ENCODE measurements at places on chromosomes 1 and 21.

DNA sequence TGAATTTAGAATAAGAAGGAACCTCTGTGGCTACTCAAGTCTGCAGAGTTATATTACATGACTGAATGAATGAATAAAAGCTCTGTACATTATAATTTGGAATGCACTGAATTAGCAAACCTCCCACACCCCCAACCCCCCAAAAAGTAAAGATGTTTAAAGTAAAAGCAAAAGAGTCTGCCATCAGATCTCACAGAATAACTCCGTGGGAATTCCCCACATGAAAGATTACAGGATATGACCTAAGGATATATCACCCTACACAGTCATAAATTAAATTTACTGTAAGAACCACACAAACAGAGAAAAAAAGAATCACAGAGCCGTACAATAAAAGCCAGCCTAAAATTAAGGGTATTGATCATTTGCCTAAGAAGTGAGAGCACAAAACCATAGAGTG is 587.3 kb downstream of the PTPRC start:
- DNase-seq, result no peak

- no peak for DNase-seq
These were observed 53.8 kb downstream of the KCNK1 start for GRCh38 chr1:233667741-233668140.

- peak; percentile 48 for DNase-seq
These were observed 149.0 kb downstream of the TGFBR3 start for GRCh38 chr1:91736715-91737615.

DNA sequence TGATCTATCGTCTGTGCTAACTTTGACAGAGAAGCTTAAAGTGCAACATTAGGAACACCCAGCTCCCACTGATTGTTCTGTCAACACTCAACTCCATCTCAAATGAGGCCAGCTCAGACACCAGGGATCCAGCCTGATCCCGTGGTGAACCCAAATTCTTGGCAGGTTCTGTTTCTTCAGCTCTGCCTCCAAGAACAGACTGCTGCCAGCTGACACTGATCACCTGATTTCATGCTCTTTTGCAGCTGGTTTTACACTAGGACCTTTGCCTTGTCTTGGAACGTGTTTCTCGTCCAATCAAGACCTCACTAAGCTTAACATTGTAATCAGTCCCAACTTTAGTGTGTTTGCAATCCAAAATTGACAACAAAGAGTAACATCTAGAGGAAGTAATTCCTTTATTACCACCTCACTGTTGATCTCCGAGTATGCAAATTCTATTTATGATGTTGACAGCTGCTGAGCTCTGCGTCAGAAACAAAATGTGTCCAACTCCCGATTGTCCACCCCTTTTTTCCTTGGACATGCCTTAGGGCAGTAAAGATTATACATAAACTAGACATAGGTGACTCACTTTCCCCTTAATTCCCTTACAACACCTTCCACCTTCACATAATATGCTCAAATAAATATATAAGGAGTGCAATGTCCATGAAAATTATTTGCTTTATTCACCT is 1.6 kb upstream of the HYI start:
- no peak for DNase-seq

DNA sequence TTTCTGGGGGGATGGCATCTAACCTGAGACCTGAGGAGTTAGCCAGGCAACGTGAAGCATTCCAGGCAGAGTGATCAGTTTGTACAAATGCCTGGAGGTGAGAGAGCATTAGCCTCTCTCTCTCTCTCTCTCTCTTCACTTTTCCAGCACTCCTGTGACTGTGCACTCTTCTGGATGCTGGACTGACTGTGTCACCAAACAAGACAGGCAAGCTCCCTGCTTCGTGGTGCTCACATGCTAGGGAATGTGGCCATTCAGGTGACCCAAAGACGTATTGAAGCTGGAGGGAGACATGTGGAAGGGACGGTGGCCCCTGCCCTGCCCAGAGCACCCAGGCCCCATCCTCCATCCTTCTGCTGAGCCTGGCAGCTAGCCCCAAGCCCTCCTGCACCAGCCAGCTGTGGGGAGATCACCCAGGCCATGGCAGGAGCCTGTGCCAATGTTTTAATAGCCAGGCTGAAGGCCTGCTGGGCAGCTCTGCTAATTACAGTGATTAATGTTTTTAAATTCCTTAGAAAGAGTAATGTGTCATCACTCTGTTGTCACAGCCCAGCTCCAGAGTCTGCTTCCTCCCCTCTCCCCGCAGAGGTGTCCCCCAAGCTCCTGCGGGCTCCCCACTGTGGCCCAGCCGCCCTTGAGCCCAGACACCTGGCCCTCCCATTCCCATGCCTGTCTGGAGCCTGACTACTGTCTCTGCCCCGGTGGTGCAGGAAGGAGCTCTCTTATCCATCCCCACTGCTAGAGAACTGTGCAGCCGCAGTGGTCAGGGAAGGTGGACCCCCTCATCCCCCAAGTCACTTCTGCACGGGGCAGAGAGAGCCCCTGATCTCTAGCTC is 48.9 kb downstream of the UBIAD1 start:
- DNase-seq, result no peak

- DNase-seq, result no peak
These were observed 36.3 kb upstream of the RWDD3 start for GRCh38 chr1:95197616-95198252.

DNA sequence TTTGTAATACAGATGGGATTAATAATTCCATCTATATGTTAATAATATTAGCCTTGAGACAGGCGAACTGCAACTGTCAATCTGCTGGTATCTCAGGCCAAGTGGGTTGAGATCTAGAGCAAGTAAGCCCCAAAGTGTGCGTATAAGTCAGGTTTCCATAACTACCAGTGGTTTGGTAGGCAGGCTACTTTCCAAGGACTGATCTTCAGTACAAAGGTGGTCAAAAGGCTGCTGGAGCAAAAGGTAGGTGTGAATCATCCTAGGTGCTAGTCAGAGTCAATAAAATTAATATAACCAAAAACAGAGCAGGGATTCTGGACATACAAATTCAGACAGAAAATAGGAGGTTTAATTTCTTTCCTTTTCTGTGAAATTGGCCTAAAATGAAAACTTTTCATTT is 328.0 kb downstream of the TGFB2 start:
- no peak for DNase-seq

- DNase-seq, result no peak
These were observed 84.6 kb upstream of the B3GALT2 start for GRCh38 chr1:193270996-193271395.

DNA sequence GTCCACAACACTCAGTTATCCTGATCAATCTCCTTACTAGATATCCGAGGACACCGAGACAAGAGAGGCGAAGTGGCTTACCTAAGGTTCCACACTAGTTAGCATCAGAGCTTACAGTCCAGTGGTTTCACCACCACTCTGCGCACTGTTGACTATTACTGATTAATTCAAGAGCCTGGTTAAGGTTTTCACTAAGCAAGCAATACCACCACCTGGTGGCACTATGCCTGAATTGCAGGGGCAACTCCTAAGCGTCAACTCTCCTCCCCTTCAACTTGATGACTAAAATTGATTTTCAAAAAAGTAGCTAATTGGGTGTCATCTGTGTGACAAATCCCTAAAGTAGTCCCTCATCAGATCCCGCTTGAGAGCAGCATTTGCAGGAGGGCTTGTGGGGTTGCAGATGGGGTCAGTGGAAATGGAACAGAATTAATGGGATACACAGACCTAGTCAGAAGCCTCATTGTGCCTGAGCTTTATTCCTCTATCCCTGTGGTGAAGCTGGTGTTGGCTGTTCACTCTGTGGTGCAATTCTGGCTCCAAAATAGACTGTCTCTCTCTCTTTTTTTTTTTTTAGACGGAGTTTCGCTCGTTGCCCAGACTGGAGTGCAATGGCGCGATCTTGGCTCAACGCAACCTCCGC is 9.1 kb downstream of the TTC22 start:
- DNase-seq, result no peak

GRCh38 chr1:11550664-11551283 is 71.8 kb downstream of the DISP3 start:
- DNase-seq, result peak; percentile 26

GRCh38 chr1:75641325-75641724 is 30.4 kb upstream of the SLC44A5 start:
- DNase-seq, result no peak

DNA sequence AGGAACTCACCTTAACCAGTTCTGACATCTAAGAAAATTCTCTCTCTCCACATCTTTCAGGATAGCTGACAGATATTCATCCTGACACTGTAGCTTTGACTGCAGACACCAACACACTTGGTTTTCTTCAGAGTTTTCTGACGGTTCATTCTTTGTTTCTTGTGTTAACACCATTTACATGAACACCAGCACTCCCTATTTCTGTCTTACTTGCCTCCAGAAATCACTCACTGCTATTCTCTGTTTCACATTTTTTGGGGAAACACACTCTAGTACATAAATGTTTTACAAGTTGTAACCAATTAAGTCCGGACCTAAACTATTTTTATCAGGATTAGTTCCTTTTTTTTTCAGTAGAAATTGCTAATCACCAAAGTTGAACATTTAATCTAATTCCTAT is 15.4 kb downstream of the FLVCR1 start:
- no peak for DNase-seq

- no peak for DNase-seq
These were observed 8.4 kb downstream of the MYBPH start for GRCh38 chr1:203167026-203167912.

DNA sequence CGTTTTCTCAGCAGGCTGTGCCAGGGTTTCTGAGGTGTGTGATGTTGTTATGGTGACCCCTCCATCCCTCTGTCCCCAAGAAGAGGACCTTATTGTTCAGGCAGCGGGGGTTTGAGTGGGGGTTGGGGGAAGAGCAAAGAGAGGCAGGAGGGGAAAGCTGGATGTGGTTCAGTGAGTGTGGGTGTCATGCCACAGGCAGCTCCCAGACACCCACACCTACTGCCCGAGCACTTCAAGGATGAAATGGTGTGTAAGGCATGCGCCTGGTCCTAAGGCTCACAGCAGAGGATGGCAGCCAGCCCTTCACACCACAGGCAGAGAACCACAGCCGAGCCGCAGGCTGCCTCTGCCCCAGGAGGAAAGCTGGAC is 49.9 kb upstream of the STUM start:
- no peak for DNase-seq

DNA sequence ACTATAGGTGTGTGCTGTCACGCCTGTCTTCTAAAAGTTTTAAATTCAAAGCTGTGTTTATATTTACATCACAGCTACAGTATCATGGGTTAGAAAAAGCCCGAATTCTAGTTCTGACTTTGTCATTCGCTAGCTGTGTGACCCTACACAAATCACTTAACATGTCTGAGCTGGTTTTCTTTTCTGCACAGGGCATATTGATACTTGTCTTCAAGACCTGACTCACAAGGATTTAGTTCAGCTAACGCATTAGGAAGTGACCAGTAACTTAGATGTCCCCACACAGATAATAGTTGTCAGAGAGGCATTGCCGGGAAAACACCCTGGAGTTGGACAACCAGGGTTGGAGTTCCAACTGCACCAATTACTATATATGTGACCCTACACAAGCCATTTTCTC is 25.9 kb downstream of the GIPC2 start:
- DNase-seq, result no peak

DNA sequence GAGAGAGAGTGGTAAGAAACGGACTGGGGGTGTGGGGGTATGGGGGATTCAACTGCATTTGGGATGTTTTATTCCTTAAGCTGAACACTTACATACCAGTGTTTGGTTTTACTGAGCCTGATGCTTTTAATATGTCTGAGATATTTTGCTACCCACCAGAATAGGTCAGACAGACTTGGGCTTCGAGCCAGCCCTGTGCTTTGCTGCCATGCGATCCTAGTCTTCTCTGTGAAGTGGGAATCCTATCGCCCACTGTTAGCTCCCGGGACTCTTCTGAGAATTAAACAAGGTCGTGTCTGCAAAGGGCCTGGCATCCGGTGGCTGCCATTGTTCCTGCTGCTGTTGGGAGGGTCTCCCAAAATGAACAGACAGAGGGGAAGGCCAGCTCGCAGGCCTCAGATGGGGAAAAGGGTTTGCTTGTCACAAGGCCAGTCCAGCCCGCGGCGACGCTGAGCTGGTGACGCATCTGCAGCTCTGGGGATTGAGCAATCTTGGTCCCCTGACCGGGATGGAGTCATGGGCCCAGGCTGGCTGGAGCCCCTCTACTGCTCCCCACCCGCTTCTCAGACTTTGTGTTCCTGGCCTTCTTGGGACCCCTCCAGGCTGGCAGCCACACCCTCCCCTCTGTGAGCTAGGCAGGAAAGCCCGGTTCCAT is 26.9 kb upstream of the ECE1 start:
- DNase-seq, result peak; percentile 89

Measured in uterus (tissue), 4 donors.